G401 (cell line): ENCODE measurements at places on chromosomes 13 and 19. TPM values are rescaled to one million over a fixed set of nuclear protein-coding genes. Genes with fewer than 3 reads are reported as not detected.
A peak's percentile ranks its signal among the peaks of the same experiment; 100 is the strongest.

GRCh38 chr19:16113727-16114126 lies 2.0 kb downstream of the RAB8A start:
- DNase-seq: no peak

TEX29 gene
- total RNA-seq: not detected in 2 replicates

GRCh38 chr13:66950666-66951065 lies 279.5 kb downstream of the PCDH9 start:
- DNase-seq: peak; percentile 19

GRCh38 chr19:18155095-18156087 lies 2.4 kb downstream of the PIK3R2 start:
- no peak for DNase-seq

- DNase-seq: no peak
These were observed 56.1 kb downstream of the ENOX1 start for GRCh38 chr13:43730642-43731041.

GRCh38 chr13:84925443-84925842 lies 873.8 kb downstream of the SLITRK6 start:
- no peak for DNase-seq

MAB21L1 gene
- not detected in 2 replicates for total RNA-seq

TTYH1 gene
- total RNA-seq: 0.10 and 0.12 TPM in 2 replicates

SIGLEC8 gene
- not detected in 2 replicates for total RNA-seq

DNA sequence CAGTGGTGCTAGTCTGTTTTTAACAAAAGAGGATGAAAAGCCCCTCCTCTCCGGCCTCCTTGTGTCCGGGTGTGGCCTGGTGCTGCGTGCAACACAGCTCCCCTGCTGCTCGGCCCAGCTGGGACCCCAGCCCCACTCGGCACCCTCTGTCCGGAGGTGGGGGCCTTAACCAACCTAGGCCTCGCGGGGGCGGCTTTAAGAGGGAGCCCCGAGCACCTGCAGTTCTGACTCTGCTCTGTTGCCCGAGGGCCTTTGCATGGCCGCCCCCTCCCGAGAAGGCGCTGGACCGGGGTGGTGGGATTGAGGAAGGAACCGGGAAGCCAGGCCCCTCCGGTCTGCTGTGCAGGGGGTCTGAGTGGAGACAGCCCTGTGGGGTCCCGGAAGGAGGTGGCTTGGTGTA lies 5.7 kb upstream of the GRIN3B start:
- no peak for DNase-seq
